ENCODE measurements at places on chromosomes 7 and 10.

DNA sequence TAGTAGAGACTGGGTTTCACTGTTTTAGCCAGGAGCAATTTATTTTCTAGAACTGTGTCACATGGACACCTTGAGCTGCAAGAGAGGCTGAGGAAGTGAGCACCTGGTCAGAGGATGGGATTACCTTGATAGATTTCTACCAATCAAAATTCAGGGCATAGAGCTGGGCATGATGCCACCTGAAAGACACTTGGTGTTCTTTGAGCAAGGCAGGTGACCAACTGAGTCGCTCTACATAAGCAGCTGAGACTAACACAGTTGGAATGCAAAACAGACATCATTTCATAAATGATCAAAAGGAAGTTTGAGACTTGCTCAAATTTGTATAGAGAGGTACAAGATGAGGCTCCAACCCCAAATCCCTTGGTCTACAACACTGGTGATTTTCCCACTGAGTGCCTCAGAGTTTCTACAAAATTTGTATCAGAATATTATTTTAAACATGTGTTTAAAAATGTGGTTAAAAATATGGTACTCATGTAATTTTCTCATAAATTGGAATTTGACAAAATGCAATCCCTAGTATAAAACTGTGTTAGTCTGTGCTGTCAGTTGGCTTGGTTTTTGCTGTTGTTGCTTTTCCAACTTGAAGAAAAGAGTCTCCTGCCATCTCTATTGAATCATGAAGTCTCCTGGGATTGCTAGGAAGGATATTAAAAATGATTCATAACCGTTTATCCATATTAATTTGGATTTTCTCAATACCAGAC lies 156.4 kb upstream of the MDFIC start:
- DNase-seq, result no peak

GRCh38 chr10:76399226-76399625 lies 967.8 kb downstream of the LRMDA start:
- DNase-seq, result no peak

GRCh38 chr7:47188136-47188535 lies 393.8 kb downstream of the TNS3 start:
- no peak for DNase-seq

- peak; percentile 10 for DNase-seq
Observed at GRCh38 chr10:73591935-73592699, 975 bp upstream of the USP54 start.

DNA sequence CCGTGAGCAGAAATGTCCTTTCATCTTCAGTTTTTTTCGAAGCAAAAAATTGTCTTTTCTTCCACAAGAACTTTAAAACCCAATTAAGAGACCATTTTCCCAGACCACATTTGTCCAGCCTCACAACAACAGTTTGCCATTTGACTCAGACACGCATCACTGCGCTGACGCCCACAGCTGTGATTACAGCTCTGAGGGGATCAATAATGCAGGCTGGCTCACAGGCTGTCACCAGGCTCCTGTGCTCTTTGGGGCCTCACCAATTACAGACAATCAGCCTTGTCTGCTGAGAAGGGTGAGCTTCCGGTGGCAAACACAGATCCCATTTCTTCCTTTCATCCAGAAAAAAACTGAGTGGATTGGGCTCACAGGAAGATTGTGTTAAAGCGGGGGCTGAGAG lies 33.3 kb downstream of the DDC start:
- DNase-seq, result no peak

- no peak for DNase-seq
Observed at GRCh38 chr10:26543567-26544306, 105.6 kb downstream of the APBB1IP start.

Data from bone marrow (tissue), 2 donors.